Activated CD4-positive, alpha-beta memory T cell treated with anti-CD3 and anti-CD28 coated beads, Interleukin-2, amount 10 ng/mL, durations not matched to agents 7 days and 5 days (primary cell): ENCODE measurements at places on chromosomes 5 and 9.

- no peak for DNase-seq
These were observed 310.2 kb downstream of the AGTPBP1 start for GRCh38 chr9:85431339-85432102.

DNA sequence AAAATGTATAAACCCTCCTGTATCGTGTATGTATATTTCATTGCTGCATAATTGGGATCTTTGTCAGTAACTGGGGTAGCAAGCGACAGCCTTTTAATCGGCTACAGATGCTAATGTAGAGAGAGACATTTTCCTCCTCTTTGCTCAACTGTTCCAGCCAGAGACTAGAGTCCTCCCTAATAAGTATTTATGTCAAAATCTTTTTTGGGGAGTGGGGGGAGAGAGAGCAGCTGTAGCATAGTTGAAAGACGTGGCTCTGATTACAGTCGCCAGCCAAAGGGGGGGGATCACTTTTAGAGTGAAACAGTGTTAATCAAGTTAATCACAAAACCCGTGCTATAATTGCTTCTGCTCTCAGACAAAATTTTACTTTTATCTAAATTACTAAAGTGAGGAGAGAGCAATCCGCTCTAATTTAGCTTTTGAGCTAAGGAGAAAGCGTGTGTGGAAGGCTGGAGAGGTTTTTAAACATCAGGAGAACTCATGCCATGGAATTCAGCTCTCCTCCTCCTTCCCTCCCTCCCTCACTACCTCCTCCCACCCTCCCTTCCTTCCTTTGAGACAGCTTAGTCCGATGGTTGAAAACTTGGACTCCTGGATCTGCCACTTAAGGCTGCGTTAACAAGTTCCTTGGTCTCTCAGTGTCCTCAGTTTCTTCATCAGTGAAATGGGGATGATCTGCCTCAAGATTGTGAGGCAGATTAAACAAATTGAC, 87.3 kb upstream of the ZNF618 start:
- no peak for DNase-seq

DNA sequence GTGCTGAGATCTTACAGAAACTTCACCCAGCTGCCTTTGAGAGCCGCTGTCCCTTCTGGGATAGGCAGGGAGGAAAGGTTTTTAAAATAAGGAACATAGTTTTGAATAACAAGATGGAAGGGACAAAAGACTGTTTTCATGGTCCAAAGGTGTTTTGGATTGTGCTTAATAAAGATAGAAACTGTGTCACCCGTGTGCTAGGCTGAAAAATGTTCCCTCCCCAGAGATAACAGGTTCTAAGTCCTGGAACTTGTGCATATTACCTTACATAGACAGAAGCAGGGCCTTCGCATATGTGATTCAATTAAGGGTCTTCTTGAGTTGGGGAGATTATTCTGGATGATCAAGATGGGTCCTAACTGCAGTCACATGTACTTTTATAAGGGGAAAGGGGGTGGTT, 1.9 kb upstream of the CEMIP2 start:
- DNase-seq, result no peak

DNA sequence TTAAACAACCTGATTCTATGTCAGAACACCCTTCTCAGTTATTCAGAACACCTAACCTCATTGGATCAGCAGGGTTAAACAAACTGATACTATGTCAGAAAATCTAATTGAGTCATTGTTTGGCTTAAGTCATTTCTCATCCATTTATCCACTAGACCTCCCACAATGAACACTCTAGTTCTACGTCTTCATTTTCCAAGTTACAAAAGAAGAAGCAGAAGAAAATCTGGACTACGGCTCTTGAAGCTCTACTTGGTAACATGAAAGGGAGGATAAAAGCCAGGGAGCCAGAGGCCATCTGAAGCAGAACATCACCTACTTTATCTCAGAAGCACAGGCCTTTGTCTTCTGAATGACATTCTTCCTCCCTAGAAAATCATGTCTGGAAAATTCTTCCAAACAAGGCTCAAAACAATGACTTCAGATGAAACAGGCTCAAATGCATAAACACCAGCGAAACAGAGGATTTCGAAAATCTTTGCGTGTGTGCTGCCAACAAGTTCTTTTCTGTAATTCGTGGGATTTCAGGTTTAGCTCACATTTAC, 35.4 kb upstream of the TGFBI start:
- DNase-seq, result no peak
